ENCODE measurements at places on chromosomes 4 and X. TPM values are rescaled to one million over a fixed set of nuclear protein-coding genes. Genes with fewer than 3 reads are reported as not detected.

The PCDH18 gene
- not detected for total RNA-seq

The DNAAF6 gene
- total RNA-seq, result not detected

The AFF1 gene
- total RNA-seq, result 8.0 TPM

The NEIL3 gene
- 8.9 TPM for total RNA-seq

The BCLAF3 gene
- total RNA-seq, result 3.5 TPM

The MAD2L1 gene
- 44.1 TPM for total RNA-seq

The PSAPL1 gene
- 0.38 TPM for total RNA-seq

The CYTL1 gene
- not detected for total RNA-seq

The GAGE12C gene
- not detected for total RNA-seq

The GYPE gene
- total RNA-seq, result not detected

The CDKL2 gene
- total RNA-seq, result 0.91 TPM

The COL4A5 gene
- total RNA-seq, result 12.2 TPM

Data from A549 treated with dexamethasone at 1 μM for 4 hours (cell line).